ENCODE measurements at places on chromosomes 5 and 9.
A peak's percentile ranks its signal among the peaks of the same experiment; 100 is the strongest.

DNA sequence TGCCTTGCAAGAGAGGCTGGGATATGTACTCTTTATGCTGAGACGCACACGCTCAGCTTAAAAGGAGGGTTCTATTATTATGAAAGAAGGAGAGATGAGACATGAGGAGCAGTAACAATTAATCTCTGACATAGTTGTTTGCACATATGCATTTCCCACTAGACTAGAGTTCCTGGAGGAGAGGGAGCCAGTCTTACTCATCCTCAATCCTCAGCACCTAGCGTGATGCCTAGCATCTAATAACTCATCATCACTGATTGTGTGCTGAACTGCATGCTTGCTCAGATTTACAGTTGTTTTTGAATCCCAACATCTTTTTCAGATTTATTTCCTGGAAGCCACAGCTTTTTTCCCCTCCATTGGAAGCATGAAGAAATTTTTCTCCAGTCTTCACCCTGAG is 35.5 kb downstream of the GCNT4 start:
- no peak for DNase-seq

- DNase-seq = peak; percentile 27
Observed at GRCh38 chr5:115366223-115366622, 69.8 kb upstream of the CCDC112 start.

- no peak for DNase-seq
Observed at GRCh38 chr5:139904566-139904815, 108.9 kb downstream of the PSD2 start.

DNA sequence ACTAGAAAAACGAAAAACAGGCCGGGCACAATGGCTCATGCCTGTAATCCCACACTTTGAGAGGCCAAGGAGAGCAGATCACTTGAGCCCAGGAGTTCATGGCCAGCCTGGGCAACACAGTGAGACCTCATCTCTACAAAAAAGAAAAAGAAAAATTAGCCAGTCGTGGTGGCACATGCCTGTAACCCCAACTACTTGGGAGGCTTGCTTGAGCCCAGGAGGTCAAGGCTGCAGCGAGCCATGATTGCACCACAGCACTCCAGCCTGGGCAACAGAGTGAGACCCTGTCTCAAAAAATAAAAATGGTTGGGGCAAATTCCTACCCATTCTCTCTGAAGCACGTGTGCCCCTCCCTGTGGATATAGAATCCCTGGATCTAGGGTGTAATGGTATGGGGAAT is 8.4 kb upstream of the CFAP157 start:
- no peak for DNase-seq

GRCh38 chr9:113649054-113649453 is 185.5 kb downstream of the RGS3 start:
- DNase-seq = peak; percentile 94

DNA sequence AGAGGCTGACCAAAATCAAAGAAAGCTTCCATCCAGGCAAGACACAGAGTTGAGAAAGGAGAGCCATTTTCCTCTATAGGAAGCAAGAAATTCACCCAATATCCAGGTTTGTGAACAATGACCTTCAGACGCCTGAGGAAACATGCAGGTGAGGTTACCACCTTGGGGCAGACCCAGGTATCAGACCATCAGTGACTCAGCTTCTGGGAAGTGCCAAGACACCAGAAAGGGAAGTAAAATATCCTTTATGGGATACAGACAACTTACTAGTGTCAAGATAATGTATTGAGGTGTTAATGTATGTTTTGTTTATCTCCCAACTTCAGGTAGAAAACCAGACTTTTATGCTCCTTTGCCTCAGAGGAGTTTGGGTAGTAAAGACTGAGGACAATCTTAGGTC is 2.2 kb upstream of the DTWD2 start:
- DNase-seq = no peak

- DNase-seq = no peak
Observed at GRCh38 chr5:131539251-131539650, 95.8 kb downstream of the RAPGEF6 start.

DNA sequence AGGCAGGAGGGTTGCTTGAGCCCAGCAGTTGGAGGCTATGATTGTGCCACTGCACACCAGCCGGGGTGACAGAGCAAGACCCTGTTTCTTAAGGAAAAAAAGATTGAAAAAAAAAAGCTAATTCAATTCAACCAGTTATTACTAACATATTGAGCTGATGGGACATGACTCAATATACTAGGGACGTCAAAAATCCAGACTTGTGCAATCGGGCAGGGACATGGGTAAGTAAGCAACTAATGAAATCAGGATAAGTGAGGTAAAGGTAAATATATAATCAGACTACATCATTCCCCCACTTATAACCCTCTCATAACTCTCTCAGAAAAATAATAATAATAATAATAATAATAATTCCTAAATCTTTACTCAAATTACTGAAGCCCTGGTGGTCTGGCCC is 975 bp upstream of the HAVCR1 start:
- no peak for DNase-seq

All from BE2C (cell line).